Islet precursor cell (in vitro differentiated cells): ENCODE measurements at places on chromosomes 7 and 10.

GRCh38 chr10:6406220-6407033 lies 173.6 kb downstream of the PRKCQ start:
- DNase-seq: no peak

DNA sequence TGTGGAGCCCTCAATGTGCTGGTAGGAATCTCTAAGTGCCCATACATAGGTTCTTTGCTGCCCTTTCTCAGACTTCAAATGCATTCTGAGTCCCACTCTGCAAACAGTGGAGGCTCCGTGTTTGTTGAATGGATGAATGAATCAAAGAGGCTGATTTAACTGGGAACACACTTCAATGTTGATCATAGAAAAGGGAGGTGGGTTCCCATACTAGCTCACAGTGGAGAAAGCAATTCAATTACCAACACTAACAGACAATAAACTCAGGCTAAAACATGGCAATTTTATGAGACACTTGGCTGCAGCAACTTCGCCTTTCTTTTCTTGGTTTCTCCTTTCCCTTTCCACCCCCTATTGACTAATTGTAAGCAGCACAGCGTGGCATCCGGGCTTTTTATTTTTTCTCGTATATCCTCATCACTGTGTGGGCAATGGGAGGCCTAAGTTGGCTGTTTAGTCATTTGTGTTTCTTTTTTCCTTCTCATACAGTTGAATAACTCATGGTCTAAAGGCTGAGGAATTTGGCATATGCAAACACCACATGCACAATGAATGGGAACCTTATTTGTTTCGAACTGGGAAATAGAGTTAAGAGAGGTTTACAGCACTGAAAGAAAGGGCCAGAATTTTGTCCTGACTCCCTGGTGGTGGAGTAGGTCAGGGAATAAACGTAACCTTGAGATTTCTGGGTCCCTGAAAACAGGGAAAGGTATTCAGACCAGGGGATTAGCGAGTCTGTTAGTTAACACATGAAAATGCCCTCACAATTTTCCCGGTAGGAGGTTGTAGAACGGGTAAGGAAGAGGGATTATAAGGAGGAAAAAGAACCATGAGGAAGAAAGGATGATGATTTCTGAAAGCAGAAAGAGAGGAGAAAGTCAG lies 858.5 kb downstream of the KCNMA1 start:
- peak; percentile 56 for DNase-seq

DNA sequence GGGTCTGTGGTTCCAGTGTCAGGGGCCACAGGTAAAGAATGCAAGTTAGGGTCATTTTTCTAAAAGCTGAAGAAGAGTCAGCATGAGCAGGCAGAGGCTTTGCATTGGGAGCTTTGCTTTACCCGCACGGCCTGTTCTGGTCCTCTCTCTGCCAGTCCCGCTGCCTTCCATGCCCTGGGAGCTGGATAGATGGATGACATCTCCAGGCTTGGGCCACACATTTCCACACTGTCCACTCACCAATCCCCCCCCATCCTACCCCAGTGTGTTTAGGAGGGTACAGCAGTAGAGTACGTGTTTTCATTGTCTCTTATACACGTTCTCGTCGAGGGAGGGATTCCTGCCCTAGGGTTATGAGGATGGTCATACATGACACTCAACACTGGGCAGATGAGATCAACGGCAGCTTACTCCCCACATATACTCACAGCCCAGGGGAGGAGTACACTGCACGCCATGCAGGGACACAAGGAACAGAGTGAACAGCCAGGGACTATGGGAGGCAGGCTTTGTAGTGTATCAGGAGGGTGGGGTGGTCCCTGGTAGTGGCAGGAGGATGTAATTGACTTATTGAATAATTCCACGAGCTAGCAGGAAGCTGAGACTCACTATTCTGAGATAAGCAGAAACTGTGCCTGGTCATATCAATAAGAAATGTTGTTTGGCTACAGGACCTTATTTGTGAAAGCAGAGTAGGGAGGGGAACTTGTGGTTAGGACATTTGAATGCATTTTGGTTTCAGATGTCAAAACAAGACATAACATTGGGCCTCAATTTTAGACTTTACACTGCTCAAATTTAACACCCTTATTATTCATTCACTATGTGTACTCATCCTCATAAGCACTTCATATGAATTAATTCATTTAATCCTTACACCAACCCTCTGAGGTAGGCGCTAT lies 36.6 kb downstream of the PLPP4 start:
- DNase-seq: no peak

DNA sequence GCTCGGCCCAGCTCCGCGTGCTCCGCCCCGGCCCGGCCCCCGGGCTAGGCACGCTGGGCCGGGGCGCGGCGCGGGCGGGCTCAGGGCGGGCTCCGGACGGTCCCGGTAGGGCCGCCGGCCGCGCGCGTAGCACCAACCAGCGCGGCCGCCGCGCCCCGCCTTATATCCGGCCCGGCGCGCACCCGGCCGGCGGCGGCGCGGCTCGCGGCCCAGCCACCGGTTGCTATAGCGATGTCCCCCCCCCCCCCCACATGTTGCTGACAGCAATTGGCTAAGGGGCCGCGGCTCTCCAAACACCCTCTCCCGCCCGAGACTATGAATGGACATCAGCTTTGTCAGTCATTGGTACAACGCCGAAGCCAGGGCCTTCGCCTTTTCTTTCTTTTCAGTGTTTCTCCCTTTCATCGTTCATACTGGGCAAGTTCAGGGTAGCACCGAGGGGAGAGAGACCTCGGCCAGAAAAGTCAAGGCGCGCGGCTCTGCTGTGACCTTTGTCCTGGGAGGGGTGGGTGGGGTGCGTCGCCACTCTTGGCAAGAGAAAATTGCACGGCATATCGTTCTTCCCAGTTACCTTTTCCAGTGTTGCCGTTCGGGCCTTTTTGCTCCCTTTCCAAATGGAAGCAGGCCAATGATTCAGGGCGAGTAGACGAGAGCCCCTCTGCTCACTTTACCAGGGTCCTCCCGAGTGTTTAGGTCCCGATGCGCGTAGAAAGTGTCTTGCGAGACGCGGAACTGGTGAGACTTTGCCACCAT lies 354.2 kb downstream of the DNAJB6 start:
- peak; percentile 88 for DNase-seq

DNA sequence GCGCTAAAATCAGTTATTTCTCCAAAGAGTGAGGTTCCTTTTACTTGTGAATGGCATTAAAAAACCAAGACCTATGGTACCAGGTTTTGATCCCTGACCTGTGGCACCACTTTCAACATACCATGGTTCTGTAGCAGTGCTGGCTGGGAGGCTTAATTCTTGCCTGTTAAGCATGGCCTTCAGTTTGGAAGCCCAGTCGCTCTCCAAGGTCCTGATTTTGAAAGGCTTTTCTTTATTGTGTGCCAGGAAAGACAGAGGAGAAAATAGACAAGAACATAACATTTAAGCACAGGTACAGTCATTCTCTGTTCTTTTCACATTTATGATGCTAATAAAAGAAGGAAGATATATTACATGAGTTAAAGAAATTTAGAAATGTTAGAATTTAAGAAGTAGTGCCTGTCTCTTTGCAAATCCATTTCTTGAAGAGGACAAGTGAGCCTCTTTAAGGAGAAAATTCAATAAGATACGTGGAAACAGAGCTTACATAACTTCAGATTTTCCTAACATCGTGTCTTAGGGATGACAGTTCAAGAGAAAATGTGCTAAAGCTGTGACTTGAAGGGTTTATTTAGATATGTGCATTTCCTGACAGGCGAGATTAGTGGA lies 357.6 kb downstream of the DPP6 start:
- peak; percentile 74 for DNase-seq

DNA sequence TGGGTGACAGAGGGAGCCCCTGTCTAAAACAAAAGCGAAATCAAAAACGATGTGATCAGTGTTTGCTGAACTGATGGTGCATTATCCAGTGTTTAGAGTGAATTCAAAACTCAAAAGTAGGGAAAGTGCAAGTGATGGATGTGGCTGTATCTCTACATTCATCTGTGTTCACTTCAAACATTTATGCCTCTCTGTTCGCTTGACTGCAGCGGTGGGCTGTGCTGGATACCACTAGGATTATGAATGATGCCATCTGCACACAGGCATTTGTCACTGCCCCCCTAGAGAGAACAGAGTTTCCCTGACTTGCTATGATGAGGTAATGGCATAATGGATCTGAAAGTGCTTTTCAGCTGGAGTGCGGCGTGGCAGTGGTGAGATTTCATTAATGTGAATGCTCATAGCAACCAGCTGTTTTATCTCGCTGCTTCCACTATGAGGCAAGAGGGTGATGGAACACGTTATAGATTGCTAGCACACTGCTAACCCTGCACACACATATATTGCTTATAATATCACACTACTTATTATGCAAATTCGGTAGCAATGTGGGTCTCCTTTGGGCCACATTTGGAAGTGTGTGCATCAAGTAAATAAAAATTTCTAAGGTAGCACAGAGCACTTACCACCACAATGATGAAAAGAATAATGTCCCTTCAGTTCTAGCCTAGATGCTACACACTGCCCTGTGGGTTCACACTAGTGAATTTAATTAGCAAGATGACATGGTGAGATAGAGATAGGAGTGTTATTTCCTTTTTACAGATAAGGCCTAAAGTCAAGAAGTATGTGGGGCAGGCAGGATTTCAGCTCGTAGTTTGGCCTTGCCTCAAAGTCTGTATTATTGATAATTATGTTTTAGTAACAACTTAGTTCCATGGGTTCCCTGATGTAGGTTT lies 164.7 kb downstream of the CAMK1D start:
- no peak for DNase-seq

DNA sequence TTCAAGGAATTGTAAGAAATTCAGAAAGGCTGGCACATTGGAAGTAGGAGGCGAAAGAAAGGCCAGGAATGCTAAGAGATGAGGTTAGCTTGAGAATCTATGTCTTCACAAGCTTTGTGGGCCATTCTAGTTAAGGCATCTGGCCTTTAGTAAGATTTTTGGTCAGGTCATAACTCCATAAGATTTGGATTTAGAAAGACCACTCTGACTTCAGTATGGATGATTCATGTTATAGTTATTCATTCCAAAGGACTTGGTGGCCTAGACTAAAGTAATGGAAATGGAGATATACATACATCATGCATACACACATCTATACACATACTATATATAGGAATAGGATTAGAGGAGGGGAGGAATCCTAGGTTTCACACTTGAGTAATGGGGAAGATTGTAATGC lies 77.5 kb downstream of the SEPTIN7 start:
- DNase-seq: no peak

GRCh38 chr10:110495731-110496552 lies 1.8 kb upstream of the DUSP5 start:
- peak; percentile 85 for DNase-seq

DNA sequence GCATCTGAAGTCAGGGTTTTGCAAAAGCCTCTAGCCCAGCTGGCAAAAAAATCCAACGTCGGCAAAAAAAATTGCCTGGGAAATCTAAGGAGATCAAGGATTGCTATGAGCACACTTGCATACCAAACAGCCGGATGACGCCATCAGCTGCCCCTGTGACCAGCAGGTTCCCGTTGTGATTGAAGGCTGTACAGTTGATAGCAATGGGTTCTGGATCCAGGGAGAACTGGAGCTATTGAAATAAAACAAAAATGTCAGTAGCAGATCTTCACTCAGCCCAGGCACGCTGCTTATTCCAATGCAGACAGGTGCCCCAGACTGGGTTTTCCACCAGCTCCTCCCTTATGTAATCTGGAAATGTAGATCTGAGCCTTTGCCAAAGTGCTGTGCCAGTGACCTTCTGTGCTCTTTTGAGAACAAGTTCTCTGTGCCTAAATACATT lies 18.7 kb upstream of the CYREN start:
- DNase-seq: no peak

DNA sequence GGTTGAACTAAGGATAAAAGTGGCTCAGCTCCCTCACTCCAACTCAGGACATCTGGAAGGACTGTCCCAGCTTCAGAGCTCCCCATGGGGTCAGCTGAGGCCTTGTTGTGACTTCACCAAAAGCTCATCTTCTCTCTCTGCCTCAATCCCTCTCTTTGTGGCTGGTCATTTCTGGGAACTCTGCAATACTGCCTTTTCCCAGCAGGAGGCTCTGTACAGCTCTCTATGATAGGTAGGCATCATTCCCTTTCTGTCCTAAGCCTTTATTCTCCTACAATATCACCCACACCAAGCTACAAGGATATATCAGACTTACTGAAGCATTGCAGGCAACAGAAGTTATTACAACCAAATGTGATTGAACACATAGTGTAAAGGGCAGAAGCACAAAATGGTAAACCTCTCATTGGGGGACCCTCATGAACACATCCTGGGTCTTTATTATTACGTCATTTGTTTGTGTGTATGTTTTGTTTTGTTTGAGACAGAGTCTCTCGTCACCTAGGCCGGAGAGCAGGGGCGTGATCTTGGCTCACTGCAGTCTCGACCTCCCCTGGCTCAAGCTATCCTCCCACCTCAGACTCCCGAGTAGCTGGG lies 36.7 kb upstream of the PRPS1L1 start:
- peak; percentile 69 for DNase-seq

GRCh38 chr10:5683065-5683464 lies 1.6 kb upstream of the TASOR2 start:
- no peak for DNase-seq

DNA sequence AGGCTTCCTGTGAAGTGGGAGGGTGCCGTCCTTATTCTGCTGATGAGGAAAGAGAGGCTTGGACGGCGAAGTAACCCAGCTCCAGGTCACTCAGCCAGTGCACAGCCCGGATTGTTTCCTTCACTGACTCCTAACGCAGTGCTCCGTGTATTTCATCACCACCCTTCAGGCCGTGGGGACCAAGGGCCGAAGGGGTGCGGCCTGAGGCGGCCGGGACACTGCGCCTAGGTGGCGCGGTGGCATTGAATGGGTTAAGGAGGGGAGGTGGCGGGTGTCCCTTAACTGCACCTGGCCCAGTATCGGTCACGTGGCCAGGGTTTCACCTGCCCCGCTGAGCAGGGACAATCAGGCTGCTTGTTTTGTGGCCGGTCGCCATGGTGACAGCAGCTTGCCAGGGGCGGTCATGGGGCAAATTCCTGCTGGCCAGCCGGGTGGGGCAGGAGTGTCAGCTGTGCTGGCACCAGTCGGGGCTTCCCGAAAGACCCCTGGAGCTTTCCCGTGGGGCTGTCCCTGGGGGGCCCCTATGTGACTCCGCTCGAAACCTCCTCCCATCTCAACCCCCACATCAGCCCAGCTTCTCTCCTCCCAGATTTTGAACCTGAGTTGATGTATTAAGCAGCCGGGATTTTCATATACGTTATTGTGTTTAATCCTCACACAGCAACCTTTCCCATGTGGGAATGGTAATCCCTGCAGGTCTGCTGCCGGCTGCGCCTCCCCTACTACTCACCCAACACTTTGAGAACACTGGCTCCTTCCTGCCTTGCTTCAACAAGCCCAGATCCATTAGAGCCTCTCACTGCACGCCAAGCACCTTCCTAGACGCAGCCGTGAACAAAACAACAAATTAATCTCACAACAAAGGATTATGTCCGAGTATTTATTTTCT lies 4.4 kb upstream of the ABHD11 start:
- DNase-seq: peak; percentile 96

GRCh38 chr10:128024426-128024825 lies 101.8 kb downstream of the MKI67 start:
- peak; percentile 37 for DNase-seq

GRCh38 chr7:101824440-101824839 lies 7.0 kb downstream of the CUX1 start:
- no peak for DNase-seq

GRCh38 chr7:13421776-13422175 lies 567.7 kb downstream of the ETV1 start:
- peak; percentile 67 for DNase-seq

GRCh38 chr10:89946106-89946505 lies 244.7 kb downstream of the KIF20B start:
- no peak for DNase-seq
